ENCODE measurements at places on chromosomes 12 and 14. TPM values are rescaled to one million over a fixed set of nuclear protein-coding genes. Genes with fewer than 3 reads are reported as not detected.

The KRT78 gene
- not detected for total RNA-seq

The B4GALNT3 gene
- total RNA-seq = 0.17 TPM

The FOXJ2 gene
- total RNA-seq = 13.5 TPM

The ANKS1B gene
- 4.5 TPM for total RNA-seq

The SLC2A14 gene
- not detected for total RNA-seq

The TAS2R42 gene
- total RNA-seq = not detected

The IKBIP gene
- total RNA-seq = 23.6 TPM
